SW480 (cell line): ENCODE measurements at places on chromosomes 1 and 21.

GRCh38 chr1:80341021-80341420, 1334.5 kb upstream of the ADGRL4 start:
- DNase-seq: no peak

DNA sequence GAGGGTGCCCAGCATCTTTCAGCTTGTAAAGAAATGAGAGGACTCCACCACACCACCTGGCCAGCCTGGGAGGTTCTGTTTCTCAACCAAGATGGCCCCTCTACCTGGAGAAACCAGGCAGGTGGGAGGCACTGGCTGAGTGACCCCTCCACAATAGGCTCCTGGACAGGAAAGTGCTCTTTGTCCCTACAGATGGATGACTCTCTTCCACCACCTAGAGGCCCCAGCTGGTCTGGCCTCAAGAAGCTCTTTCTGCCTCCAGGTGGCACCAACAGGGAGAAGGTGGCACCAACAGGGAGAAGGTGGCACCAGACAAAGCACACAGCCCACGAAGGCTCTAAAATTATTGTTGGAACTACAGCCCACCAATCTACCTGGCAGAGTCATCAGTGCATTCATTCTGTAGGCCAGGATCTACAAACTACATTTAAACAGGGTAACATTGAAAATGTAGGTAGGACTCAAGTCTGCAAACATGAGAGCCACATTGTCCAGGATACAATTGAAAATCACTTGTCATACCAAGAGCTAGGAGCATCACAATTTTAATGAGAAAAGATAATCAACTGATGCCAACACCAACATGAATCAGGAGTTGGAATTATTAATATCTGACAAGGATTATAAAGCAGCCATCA, 14.4 kb downstream of the TMPRSS3 start:
- DNase-seq: peak; percentile 79

DNA sequence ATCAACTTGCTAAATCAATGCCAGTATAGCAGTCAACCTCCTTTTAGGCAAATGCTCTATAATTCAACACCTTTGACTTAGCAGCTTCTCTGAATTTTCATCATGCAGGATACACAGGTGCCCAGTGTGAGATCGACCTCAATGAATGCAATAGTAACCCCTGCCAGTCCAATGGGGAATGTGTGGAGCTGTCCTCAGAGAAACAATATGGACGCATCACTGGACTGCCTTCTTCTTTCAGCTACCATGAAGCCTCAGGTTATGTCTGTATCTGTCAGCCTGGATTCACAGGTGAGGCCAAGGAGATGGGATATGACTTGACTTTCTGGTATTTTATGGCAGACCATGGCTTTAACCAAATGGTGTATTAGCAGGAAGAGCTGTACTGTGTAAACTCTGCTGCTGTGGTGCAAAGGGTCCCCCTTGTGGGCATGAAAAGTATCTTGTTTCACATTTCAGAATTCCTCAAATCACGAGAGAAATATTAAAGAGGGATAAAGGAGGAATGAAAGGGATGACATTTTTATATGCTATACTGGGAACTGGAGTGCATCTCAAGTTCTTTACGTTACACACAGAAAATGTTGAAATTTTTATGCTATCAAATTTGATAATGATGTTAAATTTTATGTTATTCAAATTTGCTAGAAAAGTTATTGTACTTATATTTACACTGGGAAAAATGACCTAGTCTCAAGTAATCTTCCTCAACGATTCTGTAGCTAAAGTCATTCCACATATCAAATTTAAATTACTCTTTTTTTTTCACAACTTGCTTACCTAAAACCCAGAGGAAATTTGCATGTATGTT, 88.9 kb downstream of the CRB1 start:
- peak; percentile 50 for DNase-seq

DNA sequence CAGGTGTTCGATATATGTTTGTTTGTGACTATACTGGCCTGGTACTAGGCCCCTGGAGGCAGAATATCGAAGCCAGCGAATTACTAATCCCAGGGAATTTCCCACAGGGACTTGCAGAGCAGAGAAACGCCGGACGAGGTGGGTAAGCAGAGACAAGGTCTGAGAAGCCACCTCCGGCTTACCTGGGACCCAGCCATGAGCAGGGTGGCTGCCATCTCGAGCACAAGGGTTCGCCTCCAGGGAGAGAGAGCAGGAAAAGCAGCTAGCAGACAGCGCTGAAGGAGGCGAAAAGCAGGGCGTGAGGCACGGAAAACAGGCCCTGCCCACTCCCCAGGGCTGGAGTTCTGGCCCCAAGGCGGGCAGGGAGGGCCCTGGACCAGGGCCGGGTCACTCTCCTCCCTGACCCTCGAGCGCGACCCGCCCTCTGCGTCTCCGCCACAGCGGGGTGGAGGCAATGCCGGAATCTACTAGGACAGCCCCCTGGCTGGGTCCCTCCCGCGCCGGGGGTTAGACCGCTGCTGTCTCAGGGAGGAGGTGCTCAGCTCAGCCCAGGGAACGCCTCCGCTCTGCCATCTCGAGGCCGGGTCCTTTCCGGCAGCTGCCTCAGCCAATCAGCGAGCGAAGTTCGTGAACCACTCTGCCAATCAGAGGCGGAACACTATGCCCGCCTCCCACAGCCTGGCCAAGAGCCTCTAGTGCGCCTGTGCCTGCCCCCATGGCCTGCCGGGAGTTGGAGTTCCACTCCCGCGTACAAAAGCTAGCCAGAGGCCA, 1.7 kb downstream of the ZNF436 start:
- DNase-seq: peak; percentile 97

DNA sequence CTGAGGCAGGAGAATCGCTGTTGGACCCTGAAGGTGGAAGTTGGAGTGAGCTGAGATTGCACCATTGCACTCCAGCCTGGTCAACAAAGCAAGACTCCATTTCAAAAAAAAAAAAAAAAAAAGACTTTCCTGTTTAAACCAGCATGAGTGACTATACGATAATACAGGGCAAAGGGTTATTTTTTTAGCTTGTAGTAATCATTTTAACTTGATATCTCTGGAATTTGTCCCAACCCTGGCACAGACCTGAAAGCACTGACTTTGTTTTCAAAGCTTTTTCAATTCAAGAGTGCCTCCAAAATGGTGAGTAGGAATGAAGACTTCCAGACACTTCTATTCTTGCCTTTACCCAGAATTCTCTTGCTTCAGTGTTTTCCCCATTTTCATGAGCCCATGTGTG, 4.4 kb upstream of the TMCO2 start:
- no peak for DNase-seq

- DNase-seq: peak; percentile 77
Observed at GRCh38 chr1:59150577-59151386, 146.1 kb upstream of the FGGY start.

DNA sequence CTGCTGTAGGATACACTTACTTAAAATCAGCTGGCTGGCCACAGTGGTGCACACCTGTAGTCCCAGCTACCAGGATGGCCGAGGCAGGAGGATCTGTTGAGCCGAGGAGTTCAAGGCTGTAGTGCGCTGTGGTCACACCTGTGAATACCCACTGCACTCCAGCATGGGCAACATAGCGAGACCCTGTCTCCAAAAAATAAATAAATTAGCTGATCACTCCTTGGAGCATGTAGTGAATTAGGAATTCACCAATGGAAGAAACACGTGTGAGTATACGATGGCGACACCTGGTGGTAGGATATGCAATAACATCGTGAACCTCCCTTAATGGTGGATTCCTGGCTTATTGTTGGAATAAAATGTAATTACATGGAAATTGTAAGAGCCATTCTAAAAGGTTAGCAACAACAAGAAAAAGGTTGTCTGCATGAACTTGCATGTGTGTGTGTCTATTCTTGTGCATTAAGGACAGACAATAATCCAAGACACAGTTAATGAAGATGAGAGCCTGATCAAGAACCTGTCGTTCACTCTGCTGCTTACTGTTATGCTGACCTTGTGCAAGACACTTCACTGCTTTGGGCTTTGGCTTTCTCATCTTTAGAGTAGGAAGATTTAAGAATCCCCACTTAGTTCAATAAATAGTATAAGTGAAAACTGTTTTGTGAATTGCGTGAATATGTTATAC, 38.6 kb upstream of the COX20 start:
- peak; percentile 58 for DNase-seq

DNA sequence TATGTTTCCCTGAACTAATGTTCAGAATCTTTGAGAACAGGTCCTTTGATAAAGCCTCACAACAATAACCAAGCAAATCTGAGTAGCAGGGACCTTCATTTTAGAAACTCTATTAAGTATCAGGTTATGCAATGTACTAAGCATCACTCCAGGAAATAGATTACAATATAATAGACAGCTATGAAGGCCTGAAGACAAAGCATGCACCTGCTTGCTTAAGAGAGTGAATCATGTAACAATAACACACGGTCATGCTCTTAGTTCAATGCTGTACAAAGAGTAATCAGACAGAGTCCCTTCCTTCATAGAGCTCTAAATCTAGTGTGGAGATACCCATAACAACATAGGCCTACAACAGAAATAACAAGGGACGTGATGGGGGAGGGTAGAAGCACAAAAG, 8.1 kb upstream of the CMPK1 start:
- no peak for DNase-seq

- no peak for DNase-seq
Observed at GRCh38 chr1:179825798-179826460, 51.7 kb downstream of the TOR1AIP2 start.

DNA sequence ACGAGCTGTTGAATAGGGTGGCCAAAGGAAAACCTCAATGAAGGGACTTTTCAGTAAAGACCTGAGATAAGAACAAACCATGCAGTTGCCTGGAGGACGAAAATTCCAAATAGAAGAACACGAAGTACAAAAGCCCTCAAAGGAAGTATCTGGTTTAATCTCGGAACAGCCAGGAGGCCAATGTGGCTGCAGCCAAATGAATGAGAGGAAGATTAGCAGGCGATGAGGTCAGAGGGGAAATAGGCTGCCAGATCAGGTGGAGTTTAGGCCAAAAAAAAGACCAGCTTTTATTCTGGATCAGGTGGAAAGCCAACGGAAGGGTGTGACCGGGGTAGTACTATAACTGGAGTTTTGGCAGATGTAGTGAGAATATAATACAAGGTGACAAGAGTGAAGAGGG, 43.7 kb downstream of the SRSF11 start:
- DNase-seq: no peak

GRCh38 chr1:163924041-163924440, 602.3 kb downstream of the NUF2 start:
- no peak for DNase-seq

- no peak for DNase-seq
Observed at GRCh38 chr1:44543064-44543744, 131.1 kb downstream of the TMEM53 start.

DNA sequence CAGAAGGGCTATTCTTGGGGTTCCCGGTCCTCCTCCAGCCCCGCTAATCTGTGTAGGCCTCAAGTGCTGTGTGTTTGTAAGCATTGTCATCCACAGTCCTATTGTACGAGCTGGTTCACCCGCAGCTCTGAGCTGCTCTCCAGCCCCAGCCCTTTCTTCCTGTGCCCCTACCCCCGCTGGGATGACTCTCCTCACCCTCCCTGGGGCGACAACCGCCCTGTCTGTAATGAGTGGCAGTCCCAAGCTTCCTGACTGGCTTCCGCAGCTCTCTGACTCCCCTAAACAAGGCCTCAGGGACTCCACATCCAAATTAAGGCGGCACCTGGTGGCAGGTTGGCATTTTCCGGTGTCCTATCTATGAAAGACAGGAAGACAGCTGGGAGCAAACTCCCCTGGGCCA, 45.8 kb downstream of the TFF3 start:
- DNase-seq: no peak

GRCh38 chr21:29238053-29238966, 60.4 kb upstream of the BACH1 start:
- DNase-seq: no peak

- DNase-seq: no peak
Observed at GRCh38 chr1:181398544-181398943, 84.8 kb upstream of the CACNA1E start.

DNA sequence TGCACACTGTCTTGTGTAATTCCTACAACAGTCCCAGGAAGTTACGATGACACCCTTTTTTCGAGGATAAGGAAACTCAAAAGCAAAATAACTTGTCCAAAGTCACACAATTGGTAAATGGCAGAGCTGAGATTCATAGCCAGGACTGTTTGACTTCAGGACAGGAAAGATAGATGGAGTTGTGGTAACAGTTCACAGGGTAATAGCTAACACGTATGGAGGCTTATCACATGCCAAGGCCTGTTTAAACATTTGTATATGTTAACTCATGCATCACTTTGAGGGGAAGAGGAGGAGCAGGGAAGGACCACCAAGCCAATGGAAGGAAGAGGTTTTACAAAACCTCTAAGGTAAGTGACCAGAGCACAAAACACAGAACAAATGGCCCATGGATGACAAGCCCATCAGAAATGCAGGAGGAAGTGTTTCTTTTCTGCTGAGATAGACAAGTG, 2.8 kb downstream of the DHCR24 start:
- no peak for DNase-seq

- DNase-seq: peak; percentile 58
Observed at GRCh38 chr21:42495765-42496119, 282 bp downstream of the RSPH1 start.

DNA sequence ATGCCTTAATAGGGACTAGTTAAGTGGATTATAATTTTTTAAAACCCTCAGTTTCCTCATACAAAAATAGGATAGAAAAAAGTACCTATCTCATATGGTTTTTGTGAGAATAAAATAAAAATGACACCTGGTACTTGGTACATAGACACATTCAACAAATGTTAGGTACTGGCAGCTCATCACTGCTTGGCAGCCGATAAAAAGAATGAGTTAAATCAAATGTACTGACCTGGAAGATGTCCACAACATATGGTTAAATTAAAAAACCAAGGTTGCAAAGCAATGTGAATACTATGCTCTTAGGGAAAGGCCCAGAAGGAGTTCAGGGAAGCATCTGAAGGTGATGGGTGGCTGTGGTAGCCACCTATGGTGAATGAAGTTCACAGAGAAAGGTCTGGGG, 64.9 kb upstream of the SMYD2 start:
- DNase-seq: no peak

DNA sequence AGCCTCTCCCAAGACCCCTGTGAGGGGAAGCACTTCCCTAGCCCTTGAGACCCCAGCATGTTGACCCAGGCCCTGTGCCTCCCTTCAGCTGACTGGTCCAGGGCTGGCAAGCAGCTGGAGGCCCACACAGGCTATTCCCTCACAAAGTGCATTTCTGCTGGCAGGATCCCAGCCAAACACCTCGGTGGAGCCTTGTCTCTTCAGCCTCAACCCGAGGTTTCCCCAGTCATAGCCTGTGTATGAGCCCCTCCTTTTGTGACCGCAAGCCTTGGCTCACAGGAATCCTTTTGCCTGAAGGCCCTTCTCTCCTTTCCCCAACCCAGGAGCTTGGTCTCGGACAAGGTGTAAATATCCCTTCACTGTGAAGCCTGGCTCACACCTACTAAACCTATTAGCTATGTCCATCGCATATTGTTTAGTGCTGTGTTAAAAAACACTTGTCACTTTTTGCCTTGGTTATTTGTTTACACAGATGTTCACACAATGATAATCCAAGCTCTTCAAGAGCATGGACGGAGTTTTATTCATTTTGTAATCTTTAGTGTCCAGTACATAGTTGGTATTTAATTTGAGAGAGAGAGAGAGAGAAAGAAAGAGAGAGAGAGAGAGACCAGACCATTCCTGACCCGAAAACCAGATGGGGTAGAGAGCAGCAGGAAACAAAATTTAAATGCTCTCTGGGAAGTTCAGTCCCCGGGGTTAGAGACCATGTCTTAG, 8.5 kb upstream of the CD247 start:
- no peak for DNase-seq
